ENCODE measurements at places on chromosomes 6 and 20. TPM values are rescaled to one million over a fixed set of nuclear protein-coding genes. Genes with fewer than 3 reads are reported as not detected.
A peak's percentile ranks its signal among the peaks of the same experiment; 100 is the strongest.

DNA sequence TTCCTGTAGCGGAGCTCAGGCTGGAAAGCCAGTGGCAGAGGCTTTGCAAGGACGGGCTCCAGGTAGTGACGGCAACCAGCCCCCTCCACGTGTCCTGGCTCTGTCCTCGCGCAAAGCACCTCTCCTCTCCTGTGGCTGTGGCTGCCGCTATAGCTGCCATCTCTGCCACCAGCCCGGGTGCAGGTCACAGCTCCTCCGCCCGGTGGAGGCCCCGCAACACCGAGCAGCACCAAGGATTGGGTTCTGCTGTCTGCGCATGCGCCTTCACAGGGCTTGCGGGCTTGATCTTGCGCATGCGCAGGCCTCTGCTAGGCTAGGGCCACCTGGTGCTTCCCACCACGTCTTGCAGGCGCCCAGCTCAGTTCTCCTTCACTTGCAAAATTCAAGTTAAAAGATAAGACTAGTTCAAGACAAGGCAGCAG is 625.4 kb downstream of the QKI start:
- no peak for DNase-seq

- DNase-seq = no peak
Measured at GRCh38 chr6:29531668-29532067, 27.9 kb downstream of the UBD start.

DNA sequence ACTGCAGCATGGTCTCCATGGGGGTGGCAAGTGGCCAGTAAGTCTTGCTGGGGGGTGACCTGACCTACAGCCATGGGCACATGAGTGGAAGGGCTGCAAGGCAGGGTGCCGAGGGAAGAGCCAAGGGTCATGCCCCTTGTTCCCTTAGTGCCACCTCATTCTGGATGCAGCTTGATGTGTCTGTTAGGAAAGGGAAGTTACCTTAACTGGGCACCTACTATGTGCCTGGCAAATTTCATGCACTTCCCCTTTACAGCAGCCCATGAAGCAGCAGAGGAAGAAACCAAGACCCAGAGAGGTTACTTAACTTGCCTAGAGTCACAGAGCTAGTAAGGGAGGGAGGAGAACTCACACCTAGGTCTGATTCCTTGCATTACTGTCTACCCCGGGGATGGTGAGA is 174.0 kb downstream of the MRPL14 start:
- no peak for DNase-seq

DNA sequence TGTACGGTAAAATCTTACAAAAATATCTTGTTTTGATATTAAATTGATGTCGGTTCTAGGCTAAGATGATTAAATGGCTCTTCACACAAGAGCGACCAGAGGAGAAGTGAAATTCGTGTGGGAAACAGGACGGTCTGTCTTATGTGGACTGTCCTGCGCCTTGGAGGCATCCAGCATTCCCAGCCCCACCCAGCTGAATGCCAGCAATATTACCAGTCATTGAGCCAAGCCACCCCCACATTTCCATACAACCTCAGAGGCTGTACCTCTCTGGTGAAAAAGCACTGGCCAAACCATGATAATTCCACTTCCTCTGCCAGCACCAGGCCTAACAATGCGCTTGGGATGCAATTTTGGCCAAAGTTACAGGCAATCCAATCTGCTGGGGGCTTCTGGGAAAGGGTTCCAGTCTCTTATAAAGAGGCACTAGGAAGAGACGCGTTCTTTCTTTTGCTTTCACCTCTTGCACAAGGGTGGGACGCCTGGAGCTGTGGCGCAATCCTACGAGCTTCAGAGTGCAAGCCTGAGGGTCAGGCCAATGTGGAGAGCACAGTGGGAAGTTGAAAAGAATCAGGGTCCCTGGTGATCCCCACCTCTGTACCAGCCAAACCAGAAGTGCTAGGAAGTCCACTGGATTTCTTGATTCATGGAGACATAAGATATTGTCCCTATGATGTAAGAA is 213.1 kb downstream of the PREX1 start:
- DNase-seq = no peak

- DNase-seq = no peak
Measured at GRCh38 chr20:11188843-11189603, 515.2 kb upstream of the JAG1 start.

GRCh38 chr20:10857352-10858070 is 183.7 kb upstream of the JAG1 start:
- DNase-seq = peak; percentile 66

DNA sequence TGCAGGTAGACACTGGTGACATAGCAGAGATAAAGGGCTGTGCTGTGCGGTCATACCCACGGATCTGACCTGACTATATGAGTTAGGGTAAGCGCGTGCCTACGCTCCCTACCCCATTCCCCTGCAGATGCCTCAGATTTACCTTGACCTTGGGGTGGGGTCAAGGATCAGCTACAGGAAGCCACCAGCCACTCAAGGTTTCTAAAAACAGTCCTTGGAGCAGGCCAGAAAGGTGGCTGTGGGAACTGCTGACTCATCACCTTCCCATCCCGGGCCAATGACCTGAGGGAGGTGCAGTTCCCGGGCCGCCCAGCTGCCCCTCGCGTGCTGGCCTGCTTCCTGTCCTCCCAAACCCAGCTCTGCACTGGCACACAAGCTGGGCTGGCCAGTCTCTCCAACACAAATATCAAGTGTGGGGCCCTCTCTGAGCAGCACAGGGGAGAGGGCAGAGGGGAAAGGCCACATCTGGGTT is 23.0 kb downstream of the KCNK5 start:
- DNase-seq = no peak

GRCh38 chr6:117265410-117266256 is at the start of gene VGLL2:
Gene VGLL2 (plus strand): TSS chr6:117265558. CDS start chr6:117265764, 206 bp downstream.
- DNase-seq = peak; percentile 68

DNA sequence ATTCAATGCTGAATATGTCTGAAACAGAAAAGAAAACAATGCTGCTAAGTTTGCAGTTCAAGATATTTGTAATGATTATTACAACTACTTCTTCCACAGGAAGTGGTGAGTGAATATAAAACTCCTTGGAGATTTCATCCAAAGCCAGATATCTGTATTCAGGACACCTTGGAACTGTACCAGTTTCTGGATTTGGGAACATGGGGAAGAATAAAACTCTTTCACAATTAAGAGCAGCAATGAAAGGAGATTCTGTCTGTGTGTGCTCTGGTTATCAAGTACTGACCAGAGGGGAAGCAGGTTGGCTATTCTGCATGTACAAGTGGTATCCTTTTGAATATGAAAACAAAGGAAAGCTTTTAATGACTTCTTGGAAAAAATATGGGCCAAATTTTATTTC is 21.1 kb downstream of the ELOVL2 start:
- DNase-seq = no peak

DNA sequence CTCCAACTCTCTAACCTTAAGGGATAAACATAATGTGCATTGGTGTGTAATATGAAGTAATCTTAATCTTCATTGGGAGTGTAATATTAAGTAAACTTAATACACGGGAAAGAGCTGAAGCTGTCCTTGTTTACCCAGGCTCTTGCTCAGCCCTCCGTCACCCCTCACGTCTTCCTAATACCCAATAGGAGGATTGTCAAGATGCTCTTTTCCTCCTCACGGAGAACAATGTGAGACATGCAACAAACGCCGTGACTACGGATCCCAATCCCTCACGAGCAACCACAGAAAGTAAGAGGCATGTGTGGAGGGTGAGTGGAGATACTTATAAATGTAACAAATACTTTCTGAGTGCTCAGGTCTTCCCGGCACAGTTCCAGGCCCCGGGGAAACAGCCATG is 11.0 kb downstream of the KIF16B start:
- DNase-seq = no peak

GRCh38 chr20:1273366-1273765 is 7.3 kb downstream of the SNPH start:
- no peak for DNase-seq

DNA sequence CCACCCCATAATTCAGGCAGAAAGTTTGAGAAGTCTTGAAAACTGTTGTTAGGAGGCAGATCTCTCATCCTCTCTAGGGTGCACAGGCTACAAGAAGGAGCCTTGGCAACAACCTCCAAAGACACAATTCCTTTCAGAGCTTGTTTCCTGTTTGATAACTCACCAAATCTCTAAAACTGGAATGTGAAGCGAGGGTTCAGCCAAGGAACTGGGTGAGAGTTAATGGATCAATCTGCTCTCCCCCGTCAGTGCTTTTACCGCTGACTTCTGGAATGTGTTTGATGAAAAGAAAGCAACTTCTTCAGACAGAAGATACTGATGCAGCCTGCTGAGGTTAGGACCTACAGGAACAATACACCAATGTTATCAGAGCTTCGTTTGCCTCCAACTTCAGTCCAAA is 171.8 kb upstream of the BMP2 start:
- peak; percentile 24 for DNase-seq

GRCh38 chr6:158596861-158597260 is 37.0 kb downstream of the TMEM181 start:
- DNase-seq = no peak

GRCh38 chr6:22726966-22727365 is 157.6 kb downstream of the HDGFL1 start:
- no peak for DNase-seq

GRCh38 chr6:75563032-75563431 is 38.6 kb upstream of the SENP6 start:
- peak; percentile 9 for DNase-seq

DNA sequence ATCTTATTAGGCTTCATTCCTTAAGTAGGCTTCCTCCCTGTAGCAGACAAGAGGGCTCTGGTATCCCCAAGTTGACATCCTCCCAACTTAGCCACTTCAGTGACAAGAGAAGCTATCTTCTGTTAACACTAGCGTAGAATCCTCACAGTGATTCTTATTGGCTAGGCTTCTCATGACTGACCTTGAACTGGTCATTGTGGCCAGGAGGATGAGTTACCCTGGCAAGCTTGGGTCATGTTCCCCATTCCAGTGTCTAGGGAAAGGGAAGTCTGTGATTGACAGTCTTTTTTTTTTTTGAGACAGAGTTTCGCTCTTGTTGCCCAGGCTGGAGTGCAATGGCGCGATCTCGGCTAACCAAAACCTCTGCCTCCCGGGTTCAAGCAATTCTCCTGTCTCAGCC is 7.1 kb downstream of the CDKAL1 start:
- no peak for DNase-seq

GRCh38 chr6:81696524-81696923 is 56.0 kb downstream of the TENT5A start:
- DNase-seq = no peak

Gene ECT2L
- total RNA-seq = not detected

Gene MYB
- total RNA-seq = 1.5 TPM

Gene NXT1
- total RNA-seq = 55.1 TPM

Gene MYMX
- total RNA-seq = not detected

Gene IMPG1
- not detected for total RNA-seq

Gene SMOC2
- 1.7 TPM for total RNA-seq

Gene SNPH
- total RNA-seq = 5.9 TPM

Gene FOXS1
- 0.07 TPM for total RNA-seq

Gene CTAGE9
- total RNA-seq = not detected

Gene RWDD1
- total RNA-seq = 131 TPM

Gene FABP7
- not detected for total RNA-seq

Gene PDE10A
- total RNA-seq = 1.3 TPM
